ENCODE measurements at places on chromosomes 6 and 20.
A peak's percentile ranks its signal among the peaks of the same experiment; 100 is the strongest.

DNA sequence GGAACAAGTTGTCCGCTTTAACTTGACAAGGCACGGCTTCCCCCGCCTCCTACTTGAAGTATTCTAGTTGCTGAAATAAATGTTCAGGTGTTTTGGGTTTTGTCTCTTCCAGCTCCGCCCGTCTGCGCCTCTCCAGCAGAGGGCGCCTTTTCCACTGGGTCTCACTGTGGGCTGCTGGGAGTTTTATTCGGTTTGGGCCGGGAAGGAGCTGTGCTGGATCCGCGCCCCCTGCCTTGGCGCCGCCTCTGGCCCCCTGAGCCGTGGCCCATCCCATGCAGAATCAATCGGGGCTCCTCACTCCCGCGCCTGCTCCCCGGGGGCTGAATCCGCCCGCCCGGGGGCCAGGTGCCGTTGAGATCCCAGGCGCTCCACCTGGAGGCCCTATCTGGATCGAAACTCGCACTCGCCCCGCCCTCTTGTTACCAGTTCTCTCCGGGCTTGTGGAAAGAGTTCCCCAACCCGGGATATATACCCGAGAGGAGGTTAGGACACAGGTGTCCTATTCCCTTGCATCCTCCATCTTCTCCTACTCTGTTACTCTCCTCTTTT lies 51.0 kb upstream of the TCF21 start:
- DNase-seq = peak; percentile 75

GRCh38 chr6:136989571-136990241 lies 55.1 kb downstream of the IL20RA start:
- DNase-seq = no peak

DNA sequence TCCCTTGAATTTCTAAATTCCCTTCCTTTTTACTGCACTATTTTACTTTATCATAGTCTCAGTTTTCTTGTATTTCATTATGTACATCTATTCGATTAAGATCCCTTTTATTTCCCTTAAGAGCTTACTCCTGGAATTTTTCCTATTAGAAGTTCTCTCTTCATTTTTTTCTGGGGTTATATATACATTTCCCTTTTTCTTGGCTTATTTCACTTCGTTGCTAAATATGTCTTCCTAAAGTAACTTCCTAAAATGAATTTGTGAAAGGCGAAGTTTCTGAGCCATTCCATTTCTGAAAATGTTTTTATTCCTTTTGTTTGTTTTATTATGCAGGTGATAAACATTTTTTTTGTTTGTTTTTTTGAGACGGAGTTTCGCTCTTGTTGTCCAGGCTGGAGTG lies 5.9 kb upstream of the CD109 start:
- DNase-seq = no peak

GRCh38 chr6:168575346-168576098 lies 134.5 kb downstream of the SMOC2 start:
- no peak for DNase-seq

DNA sequence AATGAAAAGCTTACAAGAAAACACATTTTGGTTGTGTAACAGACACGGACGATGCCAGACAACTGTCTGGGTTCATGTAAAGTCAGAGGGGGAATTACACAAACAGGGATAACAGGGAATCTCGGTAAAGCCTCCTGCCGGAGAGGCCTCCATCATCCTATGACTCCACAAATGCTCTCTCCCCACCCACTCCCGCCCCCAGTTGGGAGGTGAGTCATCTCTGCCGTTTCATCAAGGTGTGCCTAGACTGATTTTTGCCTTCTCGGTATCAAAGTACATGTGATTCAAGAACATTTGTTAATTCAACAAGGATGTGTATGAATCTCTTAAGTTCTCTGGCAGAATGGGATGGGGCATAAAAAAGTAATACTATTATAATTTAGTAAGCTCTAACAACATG lies 304.9 kb upstream of the PRDM1 start:
- DNase-seq = no peak
